ENCODE measurements at places on chromosomes 7 and 10.

GRCh38 chr10:117240621-117241529 is at the start of gene SLC18A2:
TSS of gene SLC18A2 (plus strand) at chr10:117241114. CDS start at chr10:117241694, 580 bp downstream.
- DNase-seq = no peak

DNA sequence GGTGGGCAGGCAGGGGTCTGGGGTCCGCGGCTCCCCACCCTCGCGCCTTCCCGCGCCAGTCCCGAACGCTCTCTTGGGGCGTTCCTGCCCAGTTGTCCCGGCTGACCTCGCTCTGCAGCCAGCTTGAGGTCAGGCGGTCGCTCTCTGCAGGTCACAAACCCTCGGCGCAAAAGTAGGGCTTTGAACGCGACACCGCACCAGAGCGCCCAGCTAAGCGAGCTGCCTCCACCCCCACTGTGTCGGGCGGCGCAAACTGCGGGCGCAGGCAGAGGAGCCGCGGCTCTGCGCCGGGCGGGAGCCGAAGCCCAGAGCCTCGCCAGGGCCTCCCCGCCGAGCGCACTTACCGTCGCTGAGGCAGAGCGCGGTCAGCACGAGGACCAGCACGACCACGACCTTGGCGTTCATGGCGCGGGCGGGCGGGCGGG is 284 bp downstream of the CXCL12 start:
- DNase-seq = no peak

DNA sequence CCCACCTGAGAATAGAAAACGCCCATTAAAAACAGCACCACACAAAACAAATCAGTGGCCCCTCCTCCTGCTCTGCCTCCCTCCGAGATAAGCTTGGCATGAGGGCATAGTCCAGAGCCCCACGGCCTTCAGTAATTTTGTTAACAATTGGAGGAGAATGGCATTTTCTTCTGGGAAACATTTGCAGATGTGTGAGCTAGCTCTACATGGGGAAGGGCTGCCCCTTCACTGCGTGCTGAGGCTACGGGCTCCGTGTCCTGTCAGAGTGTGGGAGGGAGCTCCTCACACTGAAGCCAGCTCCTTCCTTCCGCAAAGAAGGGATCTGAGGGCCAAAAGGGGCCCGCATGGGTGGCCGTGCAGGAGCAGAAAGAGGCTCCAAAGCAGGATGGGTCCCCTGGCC is 15.2 kb downstream of the GRK5 start:
- DNase-seq = no peak

DNA sequence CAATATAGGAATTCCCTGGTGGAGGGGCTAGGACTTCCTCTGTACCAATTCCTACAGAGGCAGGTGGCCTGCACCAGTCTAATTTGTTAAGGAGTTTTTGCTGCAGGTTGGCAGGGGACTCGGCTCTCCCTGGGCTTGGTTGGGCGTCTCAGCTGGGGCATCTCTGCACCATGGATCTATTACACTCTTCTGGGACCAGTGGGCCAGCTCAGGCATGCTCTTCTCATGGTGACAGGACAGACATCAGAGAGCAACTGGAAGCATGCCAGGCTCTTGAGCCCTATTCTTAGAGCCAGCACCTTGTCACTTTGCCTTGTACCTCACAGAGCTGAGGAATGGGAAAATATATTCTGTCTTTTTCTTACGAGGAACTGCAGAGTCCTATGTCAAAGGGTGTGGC is 74.6 kb downstream of the SH2D4B start:
- no peak for DNase-seq

- no peak for DNase-seq
These were observed at the start of the genes TUBGCP2 and ZNF511 for GRCh38 chr10:133308421-133309099. TSS of gene TUBGCP2 (minus strand) at chr10:133308872. CDS start at chr10:133302941, 5,931 bp downstream. TSS of gene ZNF511 (plus strand) at chr10:133308914. CDS start at chr10:133308944, 30 bp downstream.

DNA sequence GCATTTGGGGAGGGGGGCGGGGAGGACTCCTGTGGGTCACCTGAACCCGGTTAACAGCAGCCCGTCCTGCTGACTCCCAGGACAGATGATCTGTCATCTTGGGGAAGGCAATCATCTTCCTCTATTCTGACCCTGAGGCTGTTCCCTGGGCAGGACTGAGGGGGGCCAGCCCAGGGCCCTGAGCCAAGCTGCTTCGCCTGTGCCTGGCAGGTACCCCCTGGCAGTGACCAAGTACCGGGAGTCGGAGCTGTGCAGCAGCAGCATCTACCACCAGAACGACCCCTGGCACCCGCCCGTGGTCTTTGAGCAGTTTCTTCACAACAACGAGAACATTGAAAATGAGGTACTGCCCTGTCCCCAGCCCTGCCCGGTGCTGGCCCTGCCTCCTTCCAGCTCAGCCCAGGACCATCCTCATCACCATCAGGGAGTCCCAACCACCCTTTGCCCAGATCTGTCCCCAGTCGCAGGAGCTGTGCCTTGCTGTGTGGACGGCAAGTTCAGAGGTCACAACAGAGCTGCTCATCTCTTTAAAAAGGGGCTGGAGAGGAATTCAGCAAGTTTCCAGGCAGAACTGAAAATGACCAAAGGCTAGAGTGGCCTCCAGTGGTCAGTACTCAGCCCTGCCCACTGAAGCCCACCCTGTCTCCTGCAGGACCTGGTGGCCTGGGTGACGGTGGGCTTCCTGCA is 8.1 kb downstream of the AOC1 start:
- no peak for DNase-seq

GRCh38 chr10:21496343-21497176 is 28.9 kb downstream of the SKIDA1 start:
- DNase-seq = no peak

- DNase-seq = no peak
These were observed 16.5 kb downstream of the PDE6C start for GRCh38 chr10:93628858-93629257.

DNA sequence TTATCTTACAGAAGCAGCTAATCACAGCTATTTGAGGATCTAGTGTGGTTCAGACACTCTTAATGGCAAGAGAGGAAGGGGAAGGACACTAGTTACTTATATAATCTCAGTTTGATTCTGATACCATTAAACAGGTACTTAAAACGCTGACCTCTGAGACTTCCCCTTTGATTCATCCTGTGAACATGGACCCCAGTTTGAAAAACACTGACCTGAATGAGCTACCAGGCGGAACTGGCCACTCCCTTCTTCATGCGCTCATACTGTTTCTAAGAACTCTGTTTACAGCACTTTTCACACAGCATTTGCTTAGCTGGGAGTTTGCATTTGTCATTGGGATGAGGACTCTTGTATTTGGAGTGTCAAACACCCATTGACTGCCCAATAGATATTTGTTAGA is 45.7 kb downstream of the BEND7 start:
- DNase-seq = peak; percentile 32

- DNase-seq = no peak
These were observed 21.0 kb downstream of the TM9SF3 start for GRCh38 chr10:96565774-96566173.

- no peak for DNase-seq
These were observed 12.2 kb upstream of the REPIN1 start for GRCh38 chr7:150356265-150356897.

GRCh38 chr10:95168694-95169093 is 25.3 kb upstream of the ACSM6 start:
- no peak for DNase-seq
